T-helper 17 cell (primary cell): ENCODE measurements at places on chromosomes 16 and 17.

GRCh38 chr17:64398320-64398719 is 7.7 kb upstream of the PECAM1 start:
- no peak for DNase-seq

DNA sequence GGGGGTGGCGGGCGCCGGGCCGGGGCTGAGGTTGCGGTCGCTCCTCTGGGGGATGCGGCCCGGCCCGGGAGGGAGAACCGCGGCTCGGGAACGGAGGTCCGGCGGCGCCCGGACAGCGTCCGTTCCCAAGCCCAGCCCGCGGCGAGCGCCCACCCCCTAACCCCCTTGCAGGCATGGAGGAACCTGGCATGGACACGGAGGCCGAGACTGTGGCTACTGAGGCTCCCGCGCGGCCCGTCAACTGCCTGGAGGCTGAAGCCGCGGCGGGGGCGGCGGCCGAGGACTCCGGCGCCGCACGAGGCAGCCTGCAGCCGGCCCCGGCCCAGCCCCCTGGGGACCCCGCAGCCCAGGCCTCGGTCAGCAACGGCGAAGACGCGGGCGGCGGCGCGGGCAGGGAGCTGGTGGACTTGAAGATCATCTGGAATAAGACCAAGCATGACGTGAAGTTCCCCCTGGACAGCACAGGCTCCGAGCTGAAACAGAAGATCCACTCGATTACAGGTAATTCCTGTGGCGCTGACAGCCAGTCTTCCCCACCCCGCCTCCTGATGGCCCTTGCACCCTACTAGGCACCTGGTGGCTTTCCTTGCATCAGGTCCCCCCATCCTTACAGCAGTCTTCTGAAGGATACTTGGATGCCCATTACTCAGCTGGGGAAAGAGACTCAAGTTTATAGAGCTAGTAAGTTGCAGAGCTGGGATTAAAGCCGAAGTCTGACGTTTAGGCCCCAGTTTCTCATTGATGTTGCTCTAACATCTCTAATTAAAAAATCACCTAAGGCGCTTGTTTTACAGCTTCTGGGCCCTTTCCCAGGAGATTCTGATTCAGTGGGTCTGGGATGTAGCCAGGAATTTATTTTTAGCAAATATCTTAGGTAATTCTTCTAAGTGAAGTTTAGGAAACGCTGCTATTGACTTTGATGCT is 514 bp downstream of the UBFD1 start:
- DNase-seq, result no peak

GRCh38 chr16:72877374-72878028 is 170.4 kb downstream of the ZFHX3 start:
- DNase-seq, result no peak

DNA sequence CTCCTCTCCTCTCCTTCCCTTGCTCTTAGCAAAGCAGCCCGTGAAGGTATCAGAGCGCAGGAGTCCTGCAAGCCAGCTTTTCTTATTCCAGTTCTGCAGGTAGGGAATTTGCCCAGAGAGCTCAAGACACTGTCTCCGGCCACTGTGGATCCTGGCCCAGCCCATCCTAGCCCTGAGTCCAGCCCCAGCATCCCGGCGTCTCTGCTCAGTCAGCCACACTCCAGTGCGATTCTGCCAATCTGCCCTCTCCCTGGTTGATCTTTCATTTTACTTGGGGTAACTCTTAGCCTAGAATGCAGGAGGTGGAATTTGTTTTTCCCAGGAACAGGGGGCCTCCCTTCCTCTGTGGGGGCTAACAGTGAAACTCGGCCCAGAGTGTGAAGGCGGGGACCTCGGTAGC is 176.9 kb upstream of the GSE1 start:
- DNase-seq, result no peak

DNA sequence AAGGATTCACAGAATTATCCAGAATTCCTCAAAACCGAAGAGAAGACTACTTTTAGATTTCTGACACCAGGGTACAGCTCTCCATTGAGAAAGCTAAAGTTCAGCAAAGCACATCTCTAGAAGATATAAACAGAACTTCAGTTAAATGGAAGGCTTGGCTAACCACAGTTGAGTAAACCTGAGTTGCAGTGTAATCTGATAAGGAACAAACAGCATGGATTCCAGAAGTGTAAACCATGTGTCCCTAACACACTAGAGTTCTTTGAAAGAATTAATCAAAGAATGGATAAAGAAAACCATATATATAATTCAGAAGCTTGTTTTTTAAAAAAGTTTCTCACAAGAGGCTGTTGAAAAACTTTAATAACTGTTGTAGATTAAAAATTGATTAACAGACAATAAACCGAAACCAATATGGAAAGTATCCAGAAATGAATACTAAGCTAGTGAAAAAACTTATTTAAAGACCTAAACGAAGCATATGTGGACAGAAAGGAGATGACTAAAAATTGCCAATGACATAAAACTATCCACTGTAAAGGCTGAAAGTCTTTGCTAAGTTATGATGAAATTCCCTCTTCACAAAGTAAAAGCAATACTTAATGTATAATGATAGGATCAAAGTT is 4.3 kb downstream of the RNF43 start:
- DNase-seq, result no peak

- DNase-seq, result no peak
Observed at GRCh38 chr17:22410136-22410535, 717.8 kb downstream of the KCNJ18 start.

GRCh38 chr16:8675183-8676159 is 1.1 kb downstream of the ABAT start:
- peak; percentile 46 for DNase-seq
